ENCODE measurements at places on chromosomes 6 and 20.

- DNase-seq = no peak
Observed at GRCh38 chr6:164034602-164035140, 620.2 kb downstream of the QKI start.

GRCh38 chr20:38092260-38092857 is 58.8 kb downstream of the RPRD1B start:
- no peak for DNase-seq

- DNase-seq = no peak
Observed at GRCh38 chr6:43436577-43437282, 9.4 kb downstream of the ABCC10 start.

DNA sequence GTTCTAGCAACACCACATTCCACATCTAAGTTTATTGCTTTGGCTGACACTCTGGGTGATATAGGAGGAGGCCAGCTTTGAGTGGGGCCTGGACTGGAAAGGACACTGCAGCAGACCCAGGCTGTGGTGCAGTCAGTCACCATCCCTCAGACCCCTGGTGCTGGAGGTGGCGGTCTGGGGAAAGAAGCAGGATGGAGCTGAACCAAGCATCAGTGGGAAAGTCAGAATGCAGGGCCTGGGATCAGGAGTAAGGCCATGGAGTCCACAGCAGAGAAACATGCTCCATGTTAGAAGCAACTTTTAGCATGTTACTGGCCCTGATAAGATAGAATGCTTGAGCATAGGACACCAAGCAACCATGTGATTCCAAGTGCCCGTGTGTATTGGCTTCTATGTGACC is 5.9 kb downstream of the HLA-A start:
- no peak for DNase-seq

- no peak for DNase-seq
Observed at GRCh38 chr20:61930776-61931475, 134.8 kb downstream of the TAF4 start.

DNA sequence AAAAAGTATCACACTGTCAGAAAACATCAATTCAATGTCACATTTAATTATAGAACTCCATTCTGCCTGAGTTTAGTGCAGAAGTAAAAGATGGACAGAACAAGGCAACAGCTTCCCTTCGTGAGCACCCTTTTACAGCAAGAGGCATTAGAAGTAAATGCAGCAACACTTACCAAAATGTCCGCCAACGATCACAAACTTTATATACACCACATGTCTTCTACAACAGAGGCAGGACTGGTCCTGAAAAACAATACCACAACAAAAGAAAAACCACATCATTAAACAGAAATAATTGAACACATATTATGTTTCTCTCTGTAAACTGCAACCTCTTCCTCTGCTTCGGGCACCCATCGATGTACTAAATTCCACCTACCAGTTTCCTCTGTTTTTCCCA is 92.9 kb downstream of the FYN start:
- no peak for DNase-seq

DNA sequence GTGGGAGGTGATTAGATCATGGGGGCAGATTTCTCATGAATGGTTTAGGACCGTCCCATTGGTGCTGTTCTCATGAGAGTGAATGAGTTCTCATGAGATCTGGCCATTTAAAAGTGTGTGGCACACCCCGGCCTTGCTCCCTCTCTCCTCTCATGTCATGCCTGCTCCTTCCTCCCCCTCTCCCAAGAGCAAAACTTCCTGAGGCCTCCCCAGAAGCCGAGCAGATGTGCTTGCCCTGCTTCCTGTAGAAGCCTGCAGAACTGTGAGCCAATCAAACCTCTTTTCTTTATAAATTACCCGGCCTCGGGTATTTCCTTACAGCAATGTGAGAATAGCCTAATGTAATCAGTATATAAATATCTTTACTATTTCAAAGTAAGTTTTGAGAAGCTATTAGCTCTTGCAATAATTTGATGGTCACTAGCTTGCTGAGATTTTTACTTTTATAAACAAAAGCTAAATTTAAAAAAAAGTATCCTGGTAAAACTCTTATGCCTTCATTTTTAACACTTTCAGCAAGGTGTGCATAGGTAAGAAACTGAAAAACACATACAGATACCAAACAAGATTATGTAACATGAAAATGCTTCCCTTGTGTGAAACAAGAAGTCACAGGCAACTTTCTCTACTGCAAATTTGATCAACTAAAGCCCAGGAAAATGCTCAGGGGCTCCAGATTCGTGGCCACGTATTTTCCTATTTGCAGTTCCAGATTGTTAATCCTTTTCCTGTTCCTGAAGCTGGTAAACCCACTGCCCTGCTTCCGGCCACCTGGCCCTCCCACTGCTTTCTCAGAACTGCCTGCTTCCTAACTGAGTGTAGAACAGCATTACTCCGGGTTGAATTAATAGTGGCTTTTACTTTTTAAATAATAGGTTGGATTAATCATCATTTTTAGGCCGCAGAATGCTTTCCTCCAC is 395.1 kb upstream of the CNR1 start:
- no peak for DNase-seq

- DNase-seq = no peak
Observed at GRCh38 chr6:33199687-33200218, 712 bp downstream of the RXRB start.

- no peak for DNase-seq
Observed at GRCh38 chr20:63059684-63060056, 52.9 kb upstream of the BHLHE23 start.

GRCh38 chr20:3704087-3704486 is 8.3 kb downstream of the SIGLEC1 start:
- no peak for DNase-seq

- no peak for DNase-seq
Observed at GRCh38 chr6:142518761-142519160, 217.0 kb downstream of the ADGRG6 start.

GRCh38 chr6:158647501-158647900 is 2.4 kb upstream of the SYTL3 start:
- DNase-seq = no peak

DNA sequence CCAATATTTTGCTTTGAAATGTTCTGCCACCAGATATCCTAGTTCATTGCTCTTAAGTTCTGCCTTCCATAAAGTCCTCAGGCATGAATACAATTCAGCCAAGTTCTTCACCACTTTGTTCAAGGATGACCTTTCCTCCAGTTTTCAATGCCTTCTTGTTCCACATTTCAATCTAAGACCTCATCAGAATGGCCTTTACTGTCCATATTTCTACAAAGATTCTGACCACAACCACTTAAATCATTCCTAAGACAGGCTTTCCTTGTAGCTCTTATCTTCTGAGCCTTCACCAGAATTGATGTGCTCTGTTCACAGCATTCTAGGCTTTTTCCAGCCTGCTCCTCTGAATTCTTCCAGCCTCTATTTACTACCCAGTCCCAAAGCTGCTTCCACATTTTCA is 319.0 kb downstream of the HACE1 start:
- DNase-seq = no peak

- no peak for DNase-seq
Observed at GRCh38 chr20:39429726-39430125, 467.6 kb downstream of the DHX35 start.

DNA sequence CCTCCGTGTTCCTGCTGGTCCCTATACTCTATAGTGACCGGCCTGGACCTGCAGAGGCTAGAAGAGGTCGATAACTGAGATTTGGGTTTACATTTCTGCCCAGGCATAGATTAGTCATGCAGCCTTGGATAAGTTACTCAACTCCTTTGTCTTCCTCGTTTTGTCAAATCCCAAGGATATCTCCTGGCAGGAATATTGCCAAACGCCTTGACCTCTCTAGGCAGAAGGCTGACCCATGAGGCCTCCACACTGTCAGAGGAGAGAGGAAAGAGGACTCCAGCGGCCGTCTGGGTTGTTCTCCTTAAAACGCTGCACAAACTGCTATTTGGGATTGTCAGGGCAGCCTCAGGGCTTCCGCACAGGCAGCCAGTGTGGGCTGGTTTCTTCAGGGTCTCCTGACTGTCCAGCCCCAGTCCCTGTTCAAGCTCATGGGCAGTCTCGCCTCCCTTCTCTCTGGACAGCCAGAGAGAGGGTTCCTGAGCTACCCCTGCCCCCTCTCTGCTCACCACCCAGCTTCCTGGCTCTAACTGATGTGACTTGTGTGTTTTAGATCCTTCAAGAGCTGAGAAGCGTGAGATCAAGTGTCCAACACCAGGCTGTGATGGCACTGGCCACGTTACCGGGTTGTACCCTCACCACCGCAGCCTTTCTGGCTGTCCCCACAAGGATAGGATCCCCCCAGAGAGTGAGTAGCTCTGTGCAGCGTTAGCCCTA is 44.7 kb upstream of the PCMTD2 start:
- DNase-seq = no peak

DNA sequence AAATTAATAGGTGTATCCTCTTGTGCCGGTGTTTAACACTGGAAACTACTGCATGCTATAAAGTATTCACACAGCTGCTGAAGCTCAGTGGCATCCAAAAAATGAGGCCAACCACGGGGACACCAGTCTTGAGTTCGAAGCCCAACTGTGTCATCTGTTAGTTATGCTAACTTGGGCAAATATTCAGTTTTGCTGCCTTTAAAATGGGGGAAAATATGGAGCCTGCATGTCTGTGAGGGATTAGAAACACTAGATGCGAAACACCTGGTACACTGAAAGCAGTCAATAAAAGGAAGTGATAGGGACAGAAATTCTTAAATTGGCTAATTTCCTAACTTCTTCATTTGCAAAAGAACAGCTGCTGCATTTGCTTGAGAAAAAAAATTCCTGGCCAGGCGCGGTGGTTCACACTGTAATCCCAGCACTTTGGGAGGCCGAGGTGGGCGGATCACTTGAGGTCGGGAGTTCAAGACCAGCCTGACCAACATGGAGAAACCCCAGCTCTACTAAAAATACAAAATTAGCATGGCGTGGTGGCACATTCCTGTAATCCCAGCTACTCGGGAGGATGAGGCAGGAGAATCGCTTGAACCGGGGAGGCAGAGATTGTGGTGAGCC is 36.6 kb upstream of the MLIP start:
- DNase-seq = no peak

GRCh38 chr6:12315292-12316081 is 25.3 kb downstream of the EDN1 start:
- no peak for DNase-seq

GRCh38 chr6:5481033-5481432 is 219.7 kb downstream of the FARS2 start:
- DNase-seq = no peak

DNA sequence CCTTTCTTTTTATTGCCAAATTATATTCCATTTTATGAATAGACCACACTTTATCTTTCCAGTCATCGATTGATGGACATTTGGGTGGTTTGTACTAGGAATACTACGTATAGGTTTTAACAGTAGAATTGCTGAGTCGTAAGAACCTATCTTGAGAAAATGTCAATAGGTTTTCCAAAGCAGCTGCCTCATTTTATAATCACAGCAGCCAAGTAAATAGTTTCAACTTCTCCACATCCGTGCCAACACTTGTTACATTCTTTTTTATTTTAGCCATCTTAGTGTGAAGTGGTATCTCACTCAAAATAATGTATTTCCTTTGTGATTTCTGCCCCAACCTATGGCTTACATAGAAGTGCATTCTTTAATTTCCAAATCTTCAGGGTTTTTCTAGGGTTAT is 479.2 kb downstream of the CDH26 start:
- no peak for DNase-seq

- no peak for DNase-seq
Observed at GRCh38 chr6:152399399-152399798, 237.8 kb downstream of the SYNE1 start.

DNA sequence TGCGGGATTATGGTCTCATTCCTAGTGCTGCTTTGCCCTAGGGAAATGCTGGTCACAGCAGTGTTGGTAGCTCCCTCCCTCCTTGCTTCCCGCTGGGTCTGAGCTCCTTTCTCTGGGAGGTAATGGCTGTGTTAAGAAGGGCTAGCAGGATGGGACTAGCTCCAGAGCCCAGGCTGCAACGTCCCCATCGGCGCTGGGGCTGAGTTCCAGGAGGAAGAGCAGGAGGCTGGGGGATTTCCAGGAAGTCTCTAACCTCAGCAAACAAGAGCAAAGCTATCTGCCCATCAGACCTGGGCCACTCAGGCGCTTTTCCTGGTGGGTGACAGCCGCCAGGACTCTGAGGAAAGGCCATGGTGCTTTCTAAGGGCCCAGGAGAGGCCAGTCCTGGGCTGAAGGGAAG is 174.2 kb downstream of the DLL1 start:
- no peak for DNase-seq

DNA sequence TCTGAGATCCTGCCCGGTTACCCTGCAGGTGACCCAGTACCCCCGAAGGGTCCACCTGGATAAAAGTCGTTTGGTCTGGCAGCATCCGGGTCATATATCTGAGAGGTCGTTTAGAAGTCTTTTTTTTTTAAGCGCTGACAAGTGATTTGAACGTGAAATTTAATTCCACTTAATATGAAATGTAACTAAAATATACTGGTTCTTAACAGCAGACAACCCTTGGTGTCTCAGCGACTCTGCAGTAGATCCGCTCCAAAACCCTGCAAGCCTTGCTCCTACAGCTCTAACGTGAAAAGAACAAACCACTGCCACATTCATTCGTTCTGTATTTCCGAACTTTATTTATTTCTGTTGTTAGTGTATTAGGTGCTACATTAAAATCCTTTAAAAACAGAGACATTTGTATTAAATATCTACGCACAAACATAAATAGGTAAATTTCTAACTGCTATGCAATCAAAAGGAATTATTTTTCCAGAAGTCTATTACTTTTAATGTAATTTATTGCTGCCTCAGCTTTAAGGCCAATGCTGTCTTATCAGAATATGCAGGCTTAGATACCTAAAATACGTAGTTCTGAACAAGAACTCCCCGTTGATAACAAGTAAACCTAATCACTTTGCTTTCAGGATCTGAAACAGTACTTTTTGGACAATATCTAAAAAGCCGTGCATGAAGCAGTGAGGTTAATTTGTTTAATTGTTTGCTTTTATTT is 33.5 kb upstream of the TCF21 start:
- no peak for DNase-seq

- no peak for DNase-seq
Observed at GRCh38 chr6:97026298-97026697, 101.8 kb downstream of the KLHL32 start.

DNA sequence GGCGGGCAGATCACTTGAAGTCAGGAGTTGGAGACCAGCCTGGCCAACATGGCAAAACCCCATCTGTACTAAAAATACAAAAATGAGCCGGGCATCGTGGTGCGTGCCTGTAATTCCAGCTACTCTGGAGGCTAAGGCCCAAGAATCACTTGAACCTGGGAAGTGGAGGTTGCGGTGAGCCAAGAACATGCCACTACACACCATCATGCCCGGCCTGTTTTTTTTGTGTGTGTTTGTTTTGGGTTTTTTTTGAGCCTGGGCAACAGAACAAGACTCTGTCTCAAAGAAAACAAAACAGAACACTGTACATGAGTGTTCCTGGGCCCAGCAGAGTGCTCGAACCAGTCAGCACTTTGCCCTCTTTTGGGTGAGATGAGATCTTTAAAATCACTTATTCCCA is 159.1 kb downstream of the MTHFD1L start:
- no peak for DNase-seq

DNA sequence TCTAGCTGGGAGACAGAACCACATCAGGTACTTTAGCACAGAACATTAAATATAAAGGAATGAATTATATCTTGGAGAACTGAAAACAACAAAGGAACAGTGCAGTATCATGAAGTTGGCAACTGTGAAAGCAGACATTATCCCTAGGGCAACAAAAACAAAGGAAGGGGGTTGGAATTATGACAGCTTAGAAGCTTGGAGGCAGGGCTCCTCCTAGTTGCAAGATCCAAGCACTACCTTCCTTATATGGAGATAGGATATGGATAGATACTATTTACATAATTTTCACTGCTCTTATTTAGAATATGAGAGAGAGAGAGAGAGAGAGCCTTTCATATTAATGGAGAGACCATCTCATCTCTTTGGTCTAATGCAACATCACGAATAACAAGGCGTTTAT is 27.0 kb downstream of the TMEM14A start:
- no peak for DNase-seq

- DNase-seq = peak; percentile 18
Observed at GRCh38 chr6:2353412-2354137, 108.2 kb upstream of the GMDS start.

All from hippocampal formation (tissue), 2 donors.